ENCODE measurements at places on chromosomes 5 and 9. TPM values are rescaled to one million over a fixed set of nuclear protein-coding genes. Genes with fewer than 3 reads are reported as not detected.

The CDH6 gene
- 52.0 TPM for total RNA-seq

The PCDHB9 gene
- total RNA-seq = 11.9 TPM

The SARDH gene
- 4.7 TPM for total RNA-seq

The PCDHGA11 gene
- total RNA-seq = 40.4 TPM

Measured in parietal lobe (tissue), 2 donors.